H4 (cell line): ENCODE measurements at places on chromosomes 12 and 14. TPM values are rescaled to one million over a fixed set of nuclear protein-coding genes. Genes with fewer than 3 reads are reported as not detected.

The STYK1 gene
- total RNA-seq, result 3.3 and 3.8 TPM in 2 replicates

The C14orf39 gene
- not detected in 2 replicates for total RNA-seq

The GALNT9 gene
- total RNA-seq, result 1.2 and 1.7 TPM in 2 replicates

The DDX23 gene
- total RNA-seq, result 65.5 and 75.0 TPM in 2 replicates

The SMCO2 gene
- 0.33 TPM in 1 of 2 replicates, not detected in the other for total RNA-seq

The SLC35F4 gene
- total RNA-seq, result not detected in 2 replicates

The RERG gene
- 0.14 and 0.25 TPM in 2 replicates for total RNA-seq

The NABP2 gene
- 65.8 and 87.5 TPM in 2 replicates for total RNA-seq

The ABCC9 gene
- 0.06 TPM in 1 of 2 replicates, not detected in the other for total RNA-seq

The SOCS2 gene
- 5.7 and 6.1 TPM in 2 replicates for total RNA-seq

The KCNA1 gene
- 0.37 TPM in 1 of 2 replicates, not detected in the other for total RNA-seq

The DAO gene
- total RNA-seq, result not detected in 2 replicates

The TMBIM6 gene
- 554 and 683 TPM in 2 replicates for total RNA-seq

The ACTR10 gene
- total RNA-seq, result 81.2 and 87.7 TPM in 2 replicates

The SEL1L gene
- 36.3 and 47.1 TPM in 2 replicates for total RNA-seq

The SERPINA1 gene
- total RNA-seq, result 0.99 and 3.2 TPM in 2 replicates
